ENCODE measurements at places on chromosomes 12 and 14. TPM values are rescaled to one million over a fixed set of nuclear protein-coding genes. Genes with fewer than 3 reads are reported as not detected.

LIN52 gene
- total RNA-seq: 8.9 TPM

GPR65 gene
- total RNA-seq: 0.34 TPM

PTGDR gene
- not detected for total RNA-seq

DNA sequence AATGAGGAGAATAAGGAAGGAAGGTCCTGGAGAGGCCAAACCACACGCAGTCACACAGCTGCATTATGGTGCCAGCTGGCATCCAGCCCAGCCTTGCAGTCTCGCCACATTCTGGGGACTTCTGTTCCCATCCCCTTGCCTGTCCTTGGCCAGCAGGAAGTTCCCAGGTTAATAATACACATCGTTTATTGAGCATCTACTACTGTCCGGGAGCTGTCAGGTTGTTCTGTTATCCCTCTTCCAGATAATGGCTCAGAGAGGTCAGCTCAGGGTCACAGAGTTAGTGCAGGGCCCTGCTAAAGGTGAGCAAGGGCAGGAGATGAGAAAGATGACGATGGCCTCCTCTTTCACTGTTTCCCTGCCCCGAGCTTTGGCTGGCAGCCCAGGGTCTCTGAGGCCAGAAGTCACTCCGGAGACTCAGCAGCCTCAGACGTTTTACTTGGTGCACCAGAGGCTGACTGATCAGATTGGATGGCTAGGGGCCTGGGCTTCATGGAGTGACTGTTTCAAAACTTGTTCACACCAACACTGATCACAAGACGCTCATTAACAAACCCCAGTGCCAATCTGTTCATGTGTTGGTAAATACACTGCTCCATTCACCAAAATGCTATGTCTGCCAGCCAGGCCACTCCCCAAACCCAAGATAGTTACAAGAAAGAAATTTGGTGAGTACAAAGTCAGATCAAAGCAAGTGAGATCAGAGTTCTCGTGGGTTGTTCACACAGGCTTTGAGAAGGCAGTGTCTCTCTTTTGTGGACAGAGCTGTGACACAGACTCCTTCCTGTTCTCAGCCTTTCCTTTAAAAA is 79.2 kb downstream of the B4GALNT3 start:
- no peak for DNase-seq
- no peaks in the 10 kb centered on the region for H3K36me3 ChIP-seq
- H3K4me3 ChIP-seq: no peak overlapping the region
- H3K4me1 ChIP-seq: peaks cover 16% of the 10 kb centered on the region
- H3K27ac ChIP-seq: peak overlapping the region; percentile 90
- no peaks in the 10 kb centered on the region for H3K27me3 ChIP-seq

GRCh38 chr12:124928095-124928911 is 13.9 kb upstream of the UBC start:
- no peak for DNase-seq
- peak overlapping the region; percentile 57 for H3K4me3 ChIP-seq

- no peaks in the 10 kb centered on the region for H3K4me1 ChIP-seq
- H3K4me3 ChIP-seq: no peak overlapping the region
- H3K36me3 ChIP-seq: no peaks in the 10 kb centered on the region
- H3K27ac ChIP-seq: no peak overlapping the region
- H3K27me3 ChIP-seq: no peaks in the 10 kb centered on the region
Observed at GRCh38 chr12:80205960-80206359, 106.6 kb downstream of the OTOGL start.

GRCh38 chr12:47590771-47591360 is 115.0 kb downstream of the RPAP3 start:
- H3K27ac ChIP-seq: peak overlapping the region; percentile 16
- H3K27me3 ChIP-seq: no peaks in the 10 kb centered on the region
- DNase-seq: no peak

DNA sequence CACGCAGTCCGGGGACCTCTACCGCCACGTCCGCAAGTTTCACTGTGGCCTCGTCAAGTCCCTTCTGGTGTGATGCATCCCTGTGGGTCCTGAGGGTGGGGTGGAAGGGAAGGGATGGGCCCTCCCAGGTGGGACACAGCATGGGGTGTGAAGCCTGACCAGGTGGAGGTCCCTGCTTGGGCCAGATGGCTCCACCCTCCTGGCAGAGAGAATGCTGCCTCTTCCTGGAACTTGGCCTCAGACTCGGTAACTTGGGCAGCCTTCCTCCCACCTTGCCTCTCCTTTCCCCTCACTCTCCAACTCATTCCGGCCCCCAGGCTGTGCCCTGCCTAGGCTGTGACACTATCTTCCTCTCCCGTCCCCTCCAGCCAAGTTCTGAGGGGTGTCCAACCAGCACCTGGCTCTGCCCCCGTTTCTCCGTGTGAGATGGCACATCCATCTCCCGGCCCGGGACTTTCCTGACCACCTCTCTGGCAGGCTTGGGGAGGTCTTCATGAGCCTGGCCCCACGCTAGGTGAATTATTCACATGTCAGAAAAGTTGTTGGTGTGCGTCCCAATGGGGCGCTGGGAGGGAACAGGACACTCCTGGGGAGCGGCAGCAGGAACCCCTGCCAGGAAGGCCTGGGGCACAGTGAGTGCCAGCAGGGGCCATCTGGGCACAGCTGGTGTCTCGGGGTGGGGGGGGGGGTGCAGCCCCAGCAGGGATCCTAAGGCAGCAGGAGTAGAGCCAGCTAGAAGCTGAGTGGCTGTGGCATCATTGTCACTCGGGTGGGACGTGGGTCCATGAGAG is 1.7 kb downstream of the ZBTB42 start:
- DNase-seq: no peak
- peaks cover 41% of the 10 kb centered on the region for H3K4me1 ChIP-seq
- H3K4me3 ChIP-seq: peak overlapping the region; percentile 15
- no peaks in the 10 kb centered on the region for H3K27me3 ChIP-seq
- no peak overlapping the region for H3K27ac ChIP-seq

DNA sequence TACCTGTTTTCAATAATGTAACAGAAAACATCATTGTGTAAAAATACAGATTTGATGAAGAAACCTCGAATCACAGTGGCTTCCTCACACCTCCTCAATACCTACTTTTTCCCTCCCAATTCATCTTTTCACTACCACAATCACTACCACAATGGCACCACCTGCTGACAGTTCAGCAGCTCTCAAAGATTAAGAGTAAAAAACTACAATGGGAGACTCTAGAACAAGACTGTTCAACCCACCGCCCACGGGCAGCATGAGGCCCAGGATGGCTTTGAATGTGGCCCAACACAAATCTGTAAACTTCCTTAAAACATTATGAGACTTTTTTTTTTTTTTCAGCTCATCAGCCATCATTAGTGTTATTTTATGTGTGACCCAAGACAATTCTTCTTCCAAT is 15.2 kb downstream of the MED6 start:
- no peaks in the 10 kb centered on the region for H3K27me3 ChIP-seq
- H3K36me3 ChIP-seq: peaks cover 100% of the 10 kb centered on the region
- DNase-seq: no peak
- no peak overlapping the region for H3K27ac ChIP-seq
- H3K4me3 ChIP-seq: no peak overlapping the region

GRCh38 chr12:74896186-74896585 is 313.5 kb downstream of the KCNC2 start:
- no peak for DNase-seq
- no peak overlapping the region for H3K27ac ChIP-seq
- no peaks in the 10 kb centered on the region for H3K36me3 ChIP-seq
- H3K4me1 ChIP-seq: no peaks in the 10 kb centered on the region

DNA sequence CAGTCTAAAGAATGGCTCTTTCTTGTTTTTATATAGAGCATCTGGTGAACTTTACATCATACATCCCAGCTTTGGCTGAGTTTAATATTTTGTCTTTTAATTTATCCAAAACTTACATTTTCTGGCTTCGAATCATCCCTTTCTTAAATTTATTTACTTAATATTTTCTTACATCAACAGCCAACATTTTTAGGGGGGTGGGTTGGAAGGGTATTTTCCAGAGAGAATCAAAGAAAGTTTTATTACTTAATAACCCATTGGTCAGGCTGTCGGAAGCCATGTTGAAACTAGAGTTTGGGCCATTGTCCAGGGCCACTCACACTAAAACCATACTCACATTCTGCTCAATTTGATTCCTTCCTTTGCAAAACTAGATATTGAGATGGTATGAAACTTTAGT is 220.2 kb downstream of the AEBP2 start:
- peaks cover 10% of the 10 kb centered on the region for H3K4me1 ChIP-seq
- H3K36me3 ChIP-seq: no peaks in the 10 kb centered on the region
- H3K4me3 ChIP-seq: no peak overlapping the region
- no peak overlapping the region for H3K27ac ChIP-seq

- H3K4me3 ChIP-seq: no peak overlapping the region
- peaks cover 61% of the 10 kb centered on the region for H3K4me1 ChIP-seq
- no peak for DNase-seq
Observed at GRCh38 chr14:105328678-105329390, 14.3 kb downstream of the PACS2 start.

GRCh38 chr14:58821421-58821820 is 183.7 kb downstream of the DACT1 start:
- no peak for DNase-seq
- no peaks in the 10 kb centered on the region for H3K4me1 ChIP-seq
- no peaks in the 10 kb centered on the region for H3K36me3 ChIP-seq

DNA sequence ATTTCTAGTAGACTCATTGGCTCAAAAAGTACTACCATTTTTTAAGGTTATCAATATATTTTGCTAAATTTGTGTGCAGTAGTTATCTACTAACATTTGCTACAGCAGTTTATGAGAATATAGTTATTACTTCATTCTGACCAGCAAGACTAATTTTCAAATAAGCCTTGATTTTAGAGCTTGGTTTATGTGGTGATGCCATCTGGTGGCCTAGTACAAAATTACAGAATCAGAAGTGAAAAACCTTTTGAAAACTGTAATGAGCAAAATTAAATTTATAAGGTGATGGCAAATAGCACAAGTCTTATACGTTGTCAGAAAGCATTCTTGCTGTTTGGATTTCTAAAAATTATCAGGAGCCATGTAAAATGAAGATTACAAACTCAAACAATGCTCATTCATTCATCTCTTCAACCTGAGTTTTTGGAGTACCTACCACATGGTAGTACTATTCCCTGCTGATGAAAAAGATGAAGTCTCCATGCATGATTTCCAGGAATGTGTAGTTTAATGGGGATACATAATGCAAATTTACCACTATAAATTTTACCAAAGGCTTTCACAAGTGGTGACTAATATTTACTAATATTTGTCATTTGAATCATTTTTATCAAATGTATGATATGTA is 51.0 kb downstream of the MAGOHB start:
- H3K4me3 ChIP-seq: no peak overlapping the region
- H3K4me1 ChIP-seq: no peaks in the 10 kb centered on the region
- H3K27ac ChIP-seq: no peak overlapping the region
- no peak for DNase-seq

DNA sequence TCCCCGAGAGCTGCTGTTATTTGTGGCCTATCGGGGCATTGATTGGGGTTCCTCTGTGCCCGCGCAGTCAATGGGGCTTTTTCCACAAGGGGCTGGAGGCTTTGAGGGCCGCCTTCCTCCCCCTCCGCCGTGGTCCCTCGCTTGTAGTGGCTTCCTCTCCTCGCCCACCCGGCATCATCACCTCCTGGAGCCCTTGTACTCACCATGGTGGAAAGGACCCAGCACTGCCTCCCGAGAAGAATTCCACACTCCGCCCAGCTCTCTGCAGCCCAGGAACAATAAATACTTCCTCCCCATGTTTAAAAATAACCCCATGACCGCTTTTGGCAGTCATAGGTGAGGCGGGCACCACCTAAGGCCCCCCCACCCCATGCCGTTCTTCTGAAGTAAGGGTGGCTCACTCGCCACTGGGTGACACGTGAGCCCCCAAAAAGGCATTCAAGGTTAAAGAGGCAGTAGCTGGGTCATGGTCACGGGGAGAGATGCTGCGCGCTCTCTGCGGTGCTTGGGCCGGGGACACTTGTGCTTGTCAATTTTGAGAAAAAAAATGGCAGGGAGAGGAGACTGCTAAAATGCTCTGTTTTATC is at the start of gene MYL2:
Gene MYL2 (minus strand): TSS at position 256 of the 587 bp plus-strand sequence. CDS start 50 bp downstream, at position 206.
- H3K27ac ChIP-seq: no peak within 1 kb of the TSS
- no peaks in the 10 kb centered on the region for H3K36me3 ChIP-seq
- peaks cover 74% of the 10 kb centered on the region for H3K27me3 ChIP-seq
- no peaks in the 10 kb centered on the region for H3K4me1 ChIP-seq
- H3K4me3 ChIP-seq: no peak within 1 kb of the TSS
- DNase-seq: no peak

DNA sequence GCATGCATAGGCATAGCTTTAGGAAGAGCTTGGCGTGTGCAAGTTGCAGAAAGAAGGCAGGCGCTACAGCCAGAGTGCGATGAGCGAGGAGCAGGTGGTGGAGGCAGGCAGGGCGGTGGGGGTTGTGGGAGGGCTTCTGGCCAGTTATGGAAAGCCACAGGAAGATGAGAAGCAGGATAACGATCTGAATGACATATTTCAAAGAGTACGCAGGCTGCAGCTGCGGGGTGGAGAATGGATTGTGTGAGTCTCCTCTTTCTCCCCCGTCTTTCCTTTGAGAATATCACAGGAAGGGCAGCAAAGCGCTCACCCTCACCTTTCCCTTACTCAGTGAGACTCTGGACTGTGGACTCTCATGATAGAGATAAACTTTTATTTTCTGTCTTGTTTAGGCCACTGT is 48.7 kb upstream of the PLXNC1 start:
- no peaks in the 10 kb centered on the region for H3K36me3 ChIP-seq
- H3K27me3 ChIP-seq: no peaks in the 10 kb centered on the region
- H3K27ac ChIP-seq: no peak overlapping the region
- no peak for DNase-seq

- H3K27me3 ChIP-seq: no peaks in the 10 kb centered on the region
- H3K36me3 ChIP-seq: no peaks in the 10 kb centered on the region
- DNase-seq: no peak
- H3K4me3 ChIP-seq: no peak overlapping the region
- H3K27ac ChIP-seq: no peak overlapping the region
- H3K4me1 ChIP-seq: peaks cover 34% of the 10 kb centered on the region
Observed at GRCh38 chr14:75519826-75520728, 2.2 kb upstream of the BATF start.

- no peak for DNase-seq
- no peaks in the 10 kb centered on the region for H3K4me1 ChIP-seq
- H3K27ac ChIP-seq: no peak overlapping the region
Observed at GRCh38 chr14:26925876-26926584, 328.2 kb upstream of the NOVA1 start.

- H3K27ac ChIP-seq: peak overlapping the region; percentile 79
- peaks cover 33% of the 10 kb centered on the region for H3K4me1 ChIP-seq
- no peak overlapping the region for H3K4me3 ChIP-seq
Observed at GRCh38 chr12:52156757-52157565, 34.9 kb downstream of the KRT80 start.

- H3K27ac ChIP-seq: no peak overlapping the region
- peaks cover 6% of the 10 kb centered on the region for H3K4me1 ChIP-seq
- no peaks in the 10 kb centered on the region for H3K27me3 ChIP-seq
Observed at GRCh38 chr14:29906256-29906870, 21.3 kb downstream of the PRKD1 start.
